ENCODE measurements at places on chromosomes 2 and 18.

DNA sequence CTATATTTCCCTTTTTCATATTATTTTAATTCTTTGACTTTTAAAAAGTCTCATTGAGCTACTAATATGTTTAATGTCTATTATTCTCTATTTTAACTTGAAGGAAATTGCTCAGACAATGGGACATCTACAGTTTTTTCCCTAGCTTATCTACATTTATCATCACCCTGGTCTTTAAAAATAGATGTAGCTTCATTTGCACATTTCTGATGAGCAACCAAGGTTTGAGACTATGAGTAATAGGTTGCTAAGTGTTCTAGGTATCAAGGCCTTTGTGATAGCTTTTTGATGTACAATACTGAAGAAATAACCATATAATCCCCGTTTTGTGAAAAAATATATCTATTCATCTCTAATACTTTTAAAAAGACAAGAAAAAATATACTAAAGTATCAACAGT lies 47.0 kb downstream of the STAT4 start:
- DNase-seq: no peak

GRCh38 chr18:24456549-24456948 lies 3.9 kb upstream of the HRH4 start:
- no peak for DNase-seq

DNA sequence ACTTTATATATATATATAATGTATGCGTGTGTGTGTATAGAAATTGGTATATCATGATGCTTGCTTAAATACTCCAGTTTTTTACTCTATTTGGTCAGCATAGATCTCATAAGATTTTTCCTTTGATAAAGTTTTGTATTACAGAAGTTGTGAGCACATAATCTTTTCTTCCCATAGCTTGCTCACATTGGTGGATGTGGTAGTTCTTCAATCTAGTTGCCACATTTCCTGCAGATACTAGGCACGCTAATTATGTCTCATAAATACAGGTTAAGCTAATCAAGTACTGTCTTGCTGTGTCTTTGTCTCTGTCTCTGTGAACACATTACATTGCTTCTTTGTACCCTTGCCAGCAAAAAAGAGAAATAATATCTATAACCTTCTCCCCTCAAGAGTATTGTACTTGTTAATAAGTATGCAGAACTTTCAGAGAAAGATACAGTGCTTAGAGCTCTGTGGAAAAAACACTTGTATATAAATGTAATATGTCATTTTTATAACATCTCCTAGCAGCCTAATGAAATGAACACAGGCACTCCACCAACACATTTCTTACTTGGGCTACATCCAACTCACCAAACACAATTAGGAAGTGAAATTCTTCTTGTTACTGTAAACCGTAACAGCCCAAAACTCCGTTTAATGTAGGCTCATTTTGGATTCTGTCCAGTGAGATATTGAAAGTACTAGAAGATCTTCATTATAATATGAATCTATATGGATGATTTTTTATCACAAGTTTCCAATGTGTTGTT lies 306.7 kb upstream of the SLC8A1 start:
- no peak for DNase-seq

- no peak for DNase-seq
Observed at GRCh38 chr2:58794103-58794502, 553.0 kb upstream of the FANCL start.

- no peak for DNase-seq
Observed at GRCh38 chr2:47218899-47219525, 63.9 kb upstream of the STPG4 start.

DNA sequence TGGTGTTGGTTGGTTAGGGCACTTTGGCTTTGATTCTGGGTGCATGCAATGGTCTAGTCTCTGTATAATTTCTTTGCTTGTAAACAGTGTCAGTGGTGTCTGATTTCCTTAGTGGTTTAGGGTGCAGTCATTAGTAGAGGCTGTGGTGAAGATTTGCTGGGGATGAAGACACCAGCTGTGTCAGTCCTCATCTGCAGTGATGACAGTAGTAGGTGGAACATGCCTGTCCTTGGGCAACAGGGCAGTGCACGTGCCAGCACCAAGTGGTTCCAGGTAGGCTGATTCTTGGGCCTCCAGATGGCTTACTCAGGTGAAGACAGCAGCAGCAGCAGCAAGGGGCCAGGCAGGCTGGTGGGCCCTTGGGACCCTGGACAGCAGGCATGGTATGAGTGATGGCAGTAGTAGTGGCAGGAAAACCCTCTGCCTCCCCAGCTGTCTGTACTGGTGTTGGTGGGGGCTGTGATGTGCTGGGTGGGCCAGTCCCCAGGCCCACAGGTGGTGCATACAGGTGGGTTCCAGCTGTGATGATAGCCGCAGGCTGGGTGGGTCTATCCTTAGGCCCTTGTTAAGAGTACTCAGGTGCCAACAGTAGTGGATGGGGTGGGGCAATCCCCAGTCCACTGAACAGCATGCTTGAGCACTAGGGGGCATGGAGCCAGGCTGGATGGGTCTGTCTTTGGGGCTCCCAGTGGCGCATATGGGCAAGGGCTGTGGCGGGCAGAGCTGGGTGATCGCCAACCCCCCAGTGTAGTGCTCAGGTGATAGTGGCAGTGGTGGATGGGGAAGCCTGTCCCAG lies 140.7 kb upstream of the THUMPD2 start:
- DNase-seq: no peak

- DNase-seq: no peak
Observed at GRCh38 chr2:175002547-175003274, 2.5 kb downstream of the CHN1 start.

DNA sequence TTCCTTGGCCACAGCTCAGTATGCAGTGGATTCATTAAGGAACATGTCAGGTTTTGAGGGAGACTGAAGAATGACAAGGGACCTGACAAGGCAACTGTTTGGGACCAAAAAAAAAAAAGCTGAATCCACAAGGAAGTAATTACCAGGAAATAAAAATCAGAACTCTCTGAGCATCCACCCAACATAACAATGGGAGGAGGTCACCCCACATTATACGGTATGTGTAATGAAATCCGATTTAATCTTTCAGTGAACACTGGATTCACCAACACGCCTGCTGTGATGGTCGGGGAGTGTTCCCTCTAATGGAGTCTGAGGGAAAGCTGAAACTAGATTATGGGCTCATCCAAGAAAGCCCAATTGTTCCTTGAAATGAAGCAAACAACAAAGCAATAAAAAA lies 329.3 kb downstream of the ETAA1 start:
- DNase-seq: no peak

DNA sequence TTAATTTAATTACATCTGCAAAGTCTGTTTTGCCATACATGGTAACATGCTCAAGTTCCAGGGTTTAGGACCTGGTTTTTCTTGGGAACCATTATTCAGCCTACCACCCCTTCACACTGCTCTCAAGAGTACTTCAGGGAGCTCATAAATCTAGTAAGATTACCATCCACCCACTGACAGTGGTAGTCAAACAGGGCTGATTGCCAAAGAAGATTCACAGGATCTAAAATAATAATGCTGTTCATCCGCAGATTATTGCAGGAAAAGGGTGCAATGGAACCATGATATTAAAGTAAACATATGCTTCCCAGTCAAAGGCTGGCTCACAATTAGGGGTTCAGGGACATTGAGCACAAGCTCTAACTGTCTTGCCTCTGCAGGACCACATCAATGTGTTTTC lies 148.0 kb upstream of the CYRIA start:
- no peak for DNase-seq
